T follicular helper cell (primary cell): ENCODE measurements at places on chromosomes 1 and 21.

- no peak for DNase-seq
Measured at GRCh38 chr1:172254521-172255222, 165.8 kb upstream of the C1orf105 start.

DNA sequence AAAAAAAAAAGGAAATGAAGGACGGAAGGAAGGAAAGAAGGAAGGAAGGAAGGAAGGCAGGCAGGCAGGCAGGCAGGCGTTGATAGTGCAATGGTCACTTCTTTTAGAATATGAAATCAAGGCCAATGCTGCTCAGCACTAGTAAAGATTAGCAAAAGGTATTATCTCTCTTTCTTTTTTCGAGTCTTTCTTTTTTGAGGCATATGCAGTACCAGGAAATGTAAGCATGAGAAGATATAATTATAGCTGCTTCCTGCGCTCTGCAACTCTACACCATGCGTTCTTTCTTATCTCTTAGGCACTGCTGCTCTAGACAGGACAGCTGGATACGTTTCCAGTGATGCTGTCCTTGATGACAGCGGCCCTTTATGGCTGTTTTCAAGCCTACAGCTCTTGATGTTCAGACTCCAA, 1512.5 kb upstream of the B3GALT2 start:
- DNase-seq, result no peak

DNA sequence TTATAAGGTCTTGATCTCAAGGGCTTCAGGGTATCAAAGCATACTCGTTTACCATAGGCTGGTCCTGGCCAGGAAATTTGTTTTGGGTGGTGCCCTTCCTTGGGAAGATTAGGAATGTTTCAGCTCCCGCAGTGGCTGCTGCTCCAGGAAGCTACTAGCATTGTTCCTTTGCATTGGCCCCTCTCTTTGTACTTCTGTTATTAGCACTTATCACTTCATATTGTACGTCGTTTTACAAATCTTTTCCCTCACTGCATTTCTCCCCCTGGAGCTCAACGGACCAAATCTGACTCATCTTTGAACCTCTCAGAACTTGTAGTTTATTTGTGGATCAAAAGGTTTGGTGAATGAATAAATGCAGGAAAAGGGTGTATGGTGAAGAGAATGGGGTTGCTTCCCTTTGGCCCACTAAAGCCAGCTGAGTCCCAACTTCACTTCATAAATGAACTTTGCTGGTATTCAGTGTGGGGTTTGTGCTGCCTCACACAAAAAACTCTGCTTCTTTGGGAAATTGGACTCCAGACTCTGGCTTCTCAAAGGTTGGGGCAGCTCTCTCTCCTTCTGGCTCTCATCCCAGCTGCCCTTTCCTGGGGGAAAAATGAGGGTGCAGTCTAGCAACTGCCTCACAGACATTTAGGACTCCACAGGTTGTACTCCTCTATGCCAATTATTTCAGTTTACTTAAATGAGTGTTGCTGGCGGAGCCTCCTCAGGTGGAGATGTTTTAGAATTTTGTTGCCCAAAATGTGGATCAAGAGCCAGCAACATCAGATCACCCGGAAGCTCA, 5.9 kb downstream of the GNAT2 start:
- no peak for DNase-seq

DNA sequence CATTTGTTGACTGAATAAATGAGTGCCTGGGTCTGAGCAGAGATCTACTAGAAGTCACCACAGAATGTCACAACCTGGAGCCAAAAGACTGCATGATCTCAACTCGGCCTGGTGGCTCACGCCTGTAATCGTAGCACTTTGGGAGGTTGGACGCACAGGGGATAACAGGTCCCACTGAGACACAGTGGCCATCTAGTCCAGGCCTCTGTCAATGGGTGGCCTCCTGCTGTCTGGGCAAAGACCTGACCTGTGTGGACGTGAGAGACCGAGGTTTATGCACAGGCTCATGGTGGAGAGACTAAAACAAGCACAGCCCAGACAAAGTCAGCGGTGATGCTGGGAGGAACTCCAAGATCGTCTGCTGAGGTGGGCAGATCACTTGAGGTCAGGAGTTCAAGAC, 103.0 kb upstream of the BACE2 start:
- no peak for DNase-seq

DNA sequence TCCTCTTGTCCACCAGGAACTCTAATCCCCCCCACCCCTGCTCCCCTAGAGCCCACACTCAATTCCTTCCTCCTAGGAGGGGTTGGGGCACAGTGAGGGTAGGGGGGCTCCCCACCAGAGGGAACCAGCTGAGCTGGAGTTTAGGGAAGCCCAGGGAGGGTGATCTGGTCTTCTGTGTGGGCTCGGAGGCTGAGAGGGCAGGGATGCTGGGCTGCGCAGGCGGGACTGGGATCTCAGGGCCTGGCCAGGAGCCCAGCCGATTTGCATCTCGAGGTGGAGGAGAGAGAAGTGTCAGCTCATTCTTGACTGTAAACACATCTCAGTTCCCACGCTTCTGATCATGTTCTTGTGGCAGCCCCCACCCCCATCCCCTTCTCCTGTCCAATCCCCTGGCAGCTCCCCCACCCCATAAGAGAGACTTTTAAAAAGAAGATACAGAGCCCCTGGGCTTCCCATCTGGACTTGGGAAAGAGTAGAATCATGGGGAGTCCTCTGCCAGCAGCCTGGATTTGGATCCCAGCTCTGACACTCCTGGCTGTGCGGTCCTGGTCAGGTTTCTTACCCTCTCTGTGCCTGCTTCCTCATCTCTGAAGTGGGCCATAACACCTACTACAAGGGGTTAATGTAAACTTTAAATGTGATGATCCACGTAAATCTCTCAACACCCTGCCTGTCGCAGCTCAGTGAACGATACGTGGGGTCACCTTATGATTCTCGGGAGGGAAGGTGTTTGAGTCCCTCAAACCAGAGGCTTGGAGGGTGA, 6.6 kb downstream of the PEAR1 start:
- no peak for DNase-seq

DNA sequence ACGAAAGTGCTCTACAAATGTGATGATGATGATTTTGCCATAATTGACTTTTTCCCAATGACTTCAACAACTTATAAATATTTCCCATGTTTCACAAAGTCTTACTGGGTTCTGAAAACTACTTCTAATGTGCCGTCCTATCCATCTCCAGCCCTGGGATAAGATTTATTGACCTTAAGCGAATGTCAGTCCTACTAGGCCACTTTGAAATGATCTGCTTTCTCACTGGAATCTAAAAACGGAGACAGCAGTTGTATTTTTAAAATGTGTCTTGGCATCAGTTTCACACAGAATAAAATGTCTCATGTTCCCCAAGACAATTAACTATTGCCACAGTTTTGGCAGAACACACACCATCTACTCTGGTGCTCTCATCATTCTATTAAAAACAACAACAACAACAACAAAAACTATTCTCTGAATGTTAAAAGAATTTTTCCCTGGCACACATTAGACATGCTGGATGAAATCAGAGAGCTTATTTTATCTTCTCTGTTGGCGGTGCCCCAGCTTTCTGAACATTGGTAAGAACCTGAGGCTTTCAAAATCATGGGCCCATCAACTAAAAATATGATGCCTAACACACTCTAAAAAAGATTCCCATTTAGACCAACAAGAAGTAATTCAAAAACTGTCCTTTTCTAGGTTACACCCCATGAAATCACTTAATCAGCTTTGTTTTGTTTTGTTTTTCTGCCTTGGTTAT, 23.1 kb upstream of the DNASE2B start:
- no peak for DNase-seq

GRCh38 chr1:186888367-186888766, 59.6 kb downstream of the PLA2G4A start:
- DNase-seq, result no peak

- DNase-seq, result no peak
Measured at GRCh38 chr1:10617931-10618885, 143.5 kb downstream of the PEX14 start.

- DNase-seq, result no peak
Measured at GRCh38 chr1:183812686-183813569, 8.0 kb downstream of the RGL1 start.
